Kidney (tissue), 22 donors: ENCODE measurements at places on chromosomes 11 and 22. TPM values are rescaled to one million over a fixed set of nuclear protein-coding genes. Genes with fewer than 3 reads are reported as not detected.
A peak's percentile ranks its signal among the peaks of the same experiment; 100 is the strongest.

TRIM51 gene
- polyA plus RNA-seq, result not detected

SCGB1D2 gene
- polyA plus RNA-seq, result 5.6 TPM

OR5B21 gene
- polyA plus RNA-seq, result not detected

TSGA10IP gene
- polyA plus RNA-seq, result not detected

MIOX gene
- polyA plus RNA-seq, result 455 TPM

DNA sequence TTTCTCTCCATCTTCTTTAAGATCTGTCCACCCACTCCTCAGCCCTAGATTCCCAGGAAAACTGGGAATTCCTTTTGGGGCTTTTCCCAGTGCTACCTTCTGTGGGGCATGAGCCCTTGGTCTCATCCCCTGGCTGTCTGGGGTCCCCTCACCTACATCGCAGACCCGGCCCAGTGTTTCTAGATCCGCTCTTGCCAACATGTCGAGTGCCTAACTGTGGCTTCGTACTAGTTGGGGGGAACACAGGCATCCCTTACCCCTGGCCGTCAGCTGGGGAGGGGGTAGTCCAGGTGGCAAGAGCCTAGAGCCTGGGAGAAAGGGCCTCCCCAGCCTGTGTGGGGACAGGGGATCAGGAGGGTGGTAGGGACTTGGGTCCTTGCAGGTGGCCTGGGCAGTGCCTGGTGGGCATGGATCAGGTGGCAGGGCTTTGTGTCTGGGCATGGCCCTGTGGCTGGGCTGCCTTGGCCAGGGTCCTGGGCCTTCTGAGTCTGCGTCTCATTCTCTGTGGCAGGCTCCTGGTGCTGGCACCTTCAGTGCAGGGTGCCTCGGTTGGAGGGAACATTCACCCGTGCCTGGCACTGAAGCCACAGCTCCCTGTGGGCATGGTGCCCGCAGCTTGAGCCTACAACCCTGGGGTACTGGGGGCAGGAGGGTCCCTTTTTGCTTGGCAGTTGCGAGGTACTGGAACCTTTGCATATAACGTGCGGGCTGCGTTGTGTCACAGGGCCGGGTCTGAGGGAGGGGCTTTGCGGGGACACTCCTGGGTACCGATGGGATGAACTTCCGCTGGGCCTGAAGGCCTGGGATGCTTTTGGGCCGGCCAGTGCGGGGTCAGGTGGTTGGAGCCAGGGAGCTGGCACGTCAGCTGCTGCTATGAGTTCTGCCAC is 4.1 kb downstream of the KCNQ1 start:
- H3K4me3 ChIP-seq, result no peak overlapping the region
- H3K27ac ChIP-seq, result no peak overlapping the region
- peak; percentile 65 for DNase-seq

GRCh38 chr11:100855466-100856067 is 168.5 kb downstream of the ARHGAP42 start:
- no peak overlapping the region for H3K27ac ChIP-seq
- no peak overlapping the region for H3K4me3 ChIP-seq
- DNase-seq, result no peak

DNA sequence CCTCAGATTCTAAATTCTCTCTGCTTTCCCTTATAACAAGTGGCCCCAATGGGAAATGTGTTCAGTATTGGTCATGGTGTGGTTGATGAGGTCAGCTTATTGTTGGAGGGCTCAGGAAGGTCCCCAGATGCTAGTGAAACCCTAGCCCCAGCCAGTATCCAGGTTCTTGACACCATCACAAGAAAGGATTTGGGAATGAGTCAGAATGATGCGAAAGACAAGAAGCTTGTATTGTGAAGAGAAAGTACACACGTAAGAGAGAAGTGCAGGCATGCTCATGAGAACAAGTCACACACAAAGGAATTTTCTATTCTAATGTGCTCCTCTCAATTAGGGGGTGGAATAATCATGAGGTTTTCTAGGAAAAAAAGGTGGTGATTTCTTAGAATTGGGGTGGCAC is 34.9 kb upstream of the TRPC6 start:
- H3K27ac ChIP-seq, result no peak overlapping the region
- DNase-seq, result no peak
- no peak overlapping the region for H3K4me3 ChIP-seq
- no peaks in the 10 kb centered on the region for H3K4me1 ChIP-seq
- H3K36me3 ChIP-seq, result no peaks in the 10 kb centered on the region

DNA sequence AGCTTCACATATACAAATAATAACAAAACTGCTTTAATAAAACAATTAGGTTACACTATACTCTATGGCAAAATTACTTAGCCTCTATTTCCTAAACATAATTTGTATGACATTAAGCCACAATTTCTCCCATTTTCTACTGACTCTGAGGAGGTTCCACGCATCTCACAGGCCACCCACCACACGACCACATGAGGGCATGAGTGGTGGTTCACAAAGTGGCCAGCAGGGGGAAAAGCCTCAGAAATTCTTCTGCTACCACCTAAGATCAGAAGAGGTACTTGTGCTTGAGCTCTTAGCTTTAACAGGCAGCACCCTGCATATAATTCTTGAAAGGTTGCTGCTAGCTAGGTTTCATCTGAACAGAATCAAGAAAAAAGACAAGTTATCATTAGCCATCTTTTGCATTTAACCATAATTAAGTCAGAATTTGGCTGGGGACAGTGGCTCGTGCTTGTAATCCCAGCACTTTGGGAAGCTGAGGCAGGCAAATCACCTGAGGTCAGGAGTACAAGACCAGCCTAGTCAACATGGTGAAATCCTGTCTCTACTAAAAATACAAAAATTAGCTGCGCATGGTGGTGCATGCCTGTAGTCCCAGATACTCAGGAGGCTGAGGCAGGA is 7.7 kb downstream of the LPXN start:
- peak; percentile 46 for DNase-seq
- H3K4me1 ChIP-seq, result no peaks in the 10 kb centered on the region
- no peaks in the 10 kb centered on the region for H3K27me3 ChIP-seq
- H3K36me3 ChIP-seq, result peaks cover 7% of the 10 kb centered on the region

- H3K36me3 ChIP-seq, result no peaks in the 10 kb centered on the region
- H3K4me1 ChIP-seq, result peaks cover 2% of the 10 kb centered on the region
- DNase-seq, result no peak
- no peak overlapping the region for H3K4me3 ChIP-seq
- H3K27me3 ChIP-seq, result no peaks in the 10 kb centered on the region
Measured at GRCh38 chr11:113313601-113314000, 782 bp upstream of the TTC12 start.

GRCh38 chr11:10072841-10073240 is 221.2 kb downstream of the SBF2 start:
- no peaks in the 10 kb centered on the region for H3K36me3 ChIP-seq
- DNase-seq, result no peak
- no peak overlapping the region for H3K27ac ChIP-seq
- no peaks in the 10 kb centered on the region for H3K4me1 ChIP-seq
- H3K27me3 ChIP-seq, result no peaks in the 10 kb centered on the region

- H3K4me3 ChIP-seq, result no peak overlapping the region
- no peaks in the 10 kb centered on the region for H3K36me3 ChIP-seq
- H3K4me1 ChIP-seq, result no peaks in the 10 kb centered on the region
- H3K27ac ChIP-seq, result no peak overlapping the region
- no peak for DNase-seq
Measured at GRCh38 chr11:26607725-26608506, 35.9 kb upstream of the MUC15 start.

- H3K27me3 ChIP-seq, result no peaks in the 10 kb centered on the region
- no peaks in the 10 kb centered on the region for H3K36me3 ChIP-seq
- DNase-seq, result no peak
- no peak overlapping the region for H3K4me3 ChIP-seq
Measured at GRCh38 chr11:33110083-33110482, 51.2 kb downstream of the CSTF3 start.

GRCh38 chr11:33234397-33235190 is 22.6 kb upstream of the HIPK3 start:
- H3K27ac ChIP-seq, result no peak overlapping the region
- H3K36me3 ChIP-seq, result no peaks in the 10 kb centered on the region
- no peaks in the 10 kb centered on the region for H3K27me3 ChIP-seq
- no peak for DNase-seq

GRCh38 chr11:9028581-9028980 is 24.8 kb upstream of the NRIP3 start:
- no peaks in the 10 kb centered on the region for H3K27me3 ChIP-seq
- no peaks in the 10 kb centered on the region for H3K4me1 ChIP-seq
- no peak overlapping the region for H3K4me3 ChIP-seq
- no peak overlapping the region for H3K27ac ChIP-seq
- peak; percentile 22 for DNase-seq

DNA sequence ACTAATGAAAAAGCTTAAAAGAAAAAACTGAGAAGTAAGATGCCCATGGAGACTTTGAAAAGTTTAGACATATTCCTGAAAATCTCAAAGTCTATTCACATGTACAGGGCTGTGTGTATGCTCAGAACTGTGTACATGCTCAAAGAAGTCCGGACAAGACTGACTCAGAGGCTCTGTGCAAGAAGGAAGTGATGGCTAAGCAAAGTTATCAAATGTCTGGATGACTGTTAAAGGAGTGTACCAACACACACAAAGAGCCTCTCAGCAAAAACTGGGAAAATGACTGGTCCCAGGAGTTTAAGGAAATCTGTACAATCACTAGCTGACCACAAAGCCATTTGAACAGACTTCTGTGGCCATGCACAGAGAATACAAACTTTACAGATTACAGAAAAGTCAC is 33.1 kb upstream of the ARHGAP32 start:
- no peak overlapping the region for H3K27ac ChIP-seq
- DNase-seq, result no peak
- H3K4me3 ChIP-seq, result no peak overlapping the region
- no peaks in the 10 kb centered on the region for H3K27me3 ChIP-seq
- H3K4me1 ChIP-seq, result no peaks in the 10 kb centered on the region
- H3K36me3 ChIP-seq, result no peaks in the 10 kb centered on the region

- H3K36me3 ChIP-seq, result no peaks in the 10 kb centered on the region
- peak within 1 kb of the TSS; percentile 74 for H3K4me3 ChIP-seq
- peaks cover 5% of the 10 kb centered on the region for H3K4me1 ChIP-seq
- H3K27ac ChIP-seq, result peak within 1 kb of the TSS; percentile 20
- no peaks in the 10 kb centered on the region for H3K27me3 ChIP-seq
- peak; percentile 94 for DNase-seq
Measured at GRCh38 chr11:121023848-121024751, at the start of gene TBCEL. TSS of gene TBCEL (plus strand) at chr11:121024102. CDS start at chr11:121045691, 21,589 bp downstream.

DNA sequence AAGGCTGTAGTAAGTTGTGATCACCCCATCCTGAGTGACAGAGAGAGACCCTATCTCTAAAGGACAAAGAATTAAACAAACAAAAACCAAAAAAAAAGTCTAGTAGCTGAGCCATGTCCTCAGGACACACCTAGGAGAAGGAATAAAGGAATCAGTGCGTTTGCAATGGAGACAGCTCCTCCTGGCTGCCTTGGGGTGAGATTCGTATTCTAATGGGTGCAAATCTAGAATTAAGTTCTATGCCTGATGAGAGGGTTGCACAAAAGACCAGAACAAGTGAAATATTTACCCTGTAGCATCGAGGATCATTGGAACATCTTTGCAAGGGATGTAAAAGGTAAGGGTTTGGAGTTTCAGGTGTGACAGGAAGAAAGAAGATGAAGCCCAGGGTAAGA is 70.3 kb upstream of the BMAL1 start:
- DNase-seq, result no peak
- H3K27ac ChIP-seq, result no peak overlapping the region
- H3K27me3 ChIP-seq, result no peaks in the 10 kb centered on the region
- no peak overlapping the region for H3K4me3 ChIP-seq
- H3K4me1 ChIP-seq, result no peaks in the 10 kb centered on the region

DNA sequence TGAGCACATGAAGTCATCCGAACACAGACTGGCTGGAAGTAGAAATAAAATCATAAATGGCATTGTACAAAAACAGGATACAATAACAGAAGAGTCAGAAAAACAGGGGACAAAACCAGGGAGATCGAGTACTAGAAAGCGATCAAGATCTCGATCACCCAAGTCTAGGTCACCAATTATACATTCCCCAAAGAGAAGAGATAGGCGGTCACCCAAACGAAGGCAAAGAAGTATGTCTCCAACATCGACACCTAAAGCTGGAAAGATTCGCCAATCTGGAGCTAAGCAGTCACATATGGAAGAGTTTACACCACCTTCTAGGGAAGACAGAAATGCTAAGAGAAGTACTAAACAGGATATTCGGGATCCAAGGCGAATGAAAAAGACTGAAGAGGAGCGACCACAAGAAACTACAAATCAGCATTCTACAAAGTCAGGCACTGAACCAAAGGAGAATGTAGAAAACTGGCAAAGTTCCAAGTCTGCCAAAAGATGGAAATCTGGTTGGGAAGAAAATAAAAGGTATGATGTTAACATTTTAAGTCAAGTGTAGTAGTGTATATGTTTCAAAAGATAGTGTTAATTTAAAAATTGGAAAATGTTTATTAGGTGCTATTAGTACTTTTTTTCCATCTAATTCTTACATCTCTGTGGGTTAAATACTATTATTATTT is 9.4 kb downstream of the PCF11 start:
- no peak for DNase-seq
- H3K27ac ChIP-seq, result no peak overlapping the region
- H3K27me3 ChIP-seq, result no peaks in the 10 kb centered on the region
- peaks cover 19% of the 10 kb centered on the region for H3K4me1 ChIP-seq
- H3K4me3 ChIP-seq, result no peak overlapping the region
